ENCODE measurements at places on chromosomes 4 and X. TPM values are rescaled to one million over a fixed set of nuclear protein-coding genes. Genes with fewer than 3 reads are reported as not detected.

DNA sequence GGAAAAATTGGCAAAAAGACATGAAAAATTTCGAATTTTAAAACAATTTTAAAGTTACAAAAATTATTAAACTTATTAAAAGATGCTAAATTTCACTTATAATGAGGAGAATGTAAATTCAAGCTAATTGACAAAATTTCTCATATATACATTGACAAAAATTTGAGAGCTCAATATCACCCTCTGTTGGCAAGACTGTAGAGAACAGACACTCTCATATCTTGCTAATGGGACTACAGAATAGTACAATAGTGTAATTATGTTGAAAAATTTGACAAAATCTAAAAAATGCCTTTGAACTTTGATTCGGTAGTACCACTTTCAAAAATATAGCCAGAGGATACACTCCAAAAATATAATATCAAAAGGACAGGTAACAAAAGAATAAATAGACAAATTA, 29.8 kb downstream of the DCAF8L2 start:
- H3K4me3 ChIP-seq: no peak overlapping the region
- no peak for DNase-seq
- H3K4me1 ChIP-seq: no peaks in the 10 kb centered on the region
- no peaks in the 10 kb centered on the region for H3K27me3 ChIP-seq

Gene RIBC1
- 5.2 TPM for total RNA-seq

- no peaks in the 10 kb centered on the region for H3K36me3 ChIP-seq
- peak overlapping the region; percentile 27 for H3K4me3 ChIP-seq
- peak; percentile 60 for DNase-seq
- H3K27ac ChIP-seq: peak overlapping the region; percentile 66
- no peaks in the 10 kb centered on the region for H3K4me1 ChIP-seq
These were observed 25.0 kb upstream of the BCORL1 start for GRCh38 chrX:129957241-129958082.

Gene CFP
- 8.3 TPM for total RNA-seq

GRCh38 chrX:82218361-82218760, 1016.5 kb downstream of the SH3BGRL start:
- DNase-seq: no peak
- H3K36me3 ChIP-seq: no peaks in the 10 kb centered on the region
- H3K27me3 ChIP-seq: no peaks in the 10 kb centered on the region
- no peak overlapping the region for H3K27ac ChIP-seq
- no peak overlapping the region for H3K4me3 ChIP-seq

- DNase-seq: no peak
- H3K4me1 ChIP-seq: no peaks in the 10 kb centered on the region
- H3K27me3 ChIP-seq: no peaks in the 10 kb centered on the region
- H3K4me3 ChIP-seq: no peak overlapping the region
- no peaks in the 10 kb centered on the region for H3K36me3 ChIP-seq
These were observed 726.5 kb downstream of the FAM133A start for GRCh38 chrX:94400488-94400887.

DNA sequence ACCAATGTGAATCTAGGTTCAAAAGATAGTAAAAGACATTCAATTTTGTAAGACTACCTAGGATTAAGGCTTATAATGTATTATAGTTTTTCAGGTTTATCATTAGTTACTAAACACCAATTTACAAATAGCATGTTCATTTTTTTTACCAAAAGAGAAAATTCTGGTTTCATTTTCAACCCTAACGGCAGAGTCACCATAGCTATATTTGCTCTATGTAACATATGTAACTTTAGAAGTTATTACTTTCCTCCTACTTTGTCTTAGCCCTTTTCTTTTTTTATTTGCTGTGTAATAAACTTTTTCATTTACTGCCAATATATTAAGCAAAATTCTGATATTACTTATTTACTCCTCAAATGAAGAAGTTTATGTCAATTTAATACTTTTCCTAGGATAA, 639.6 kb downstream of the ARAP2 start:
- no peak for DNase-seq
- H3K4me1 ChIP-seq: no peaks in the 10 kb centered on the region
- H3K27ac ChIP-seq: no peak overlapping the region
- no peaks in the 10 kb centered on the region for H3K27me3 ChIP-seq
- H3K36me3 ChIP-seq: no peaks in the 10 kb centered on the region
- H3K4me3 ChIP-seq: no peak overlapping the region

- no peaks in the 10 kb centered on the region for H3K4me1 ChIP-seq
- no peak overlapping the region for H3K4me3 ChIP-seq
- no peak overlapping the region for H3K27ac ChIP-seq
- DNase-seq: no peak
- no peaks in the 10 kb centered on the region for H3K36me3 ChIP-seq
These were observed 449.3 kb upstream of the BOD1L1 start for GRCh38 chr4:14076776-14077175.

GRCh38 chr4:98232202-98232601, 29.0 kb upstream of the RAP1GDS1 start:
- no peak overlapping the region for H3K4me3 ChIP-seq
- no peaks in the 10 kb centered on the region for H3K4me1 ChIP-seq
- no peak for DNase-seq
- no peak overlapping the region for H3K27ac ChIP-seq

Gene CRMP1
- total RNA-seq: 0.35 TPM
